ENCODE measurements at places on chromosomes 1 and 21. TPM values are rescaled to one million over a fixed set of nuclear protein-coding genes. Genes with fewer than 3 reads are reported as not detected.

Gene BNIPL
- 2.6 TPM for total RNA-seq

Gene CD5L
- total RNA-seq: not detected

Gene C1orf141
- not detected for total RNA-seq

Gene MORC3
- total RNA-seq: 36.9 TPM

Gene RGS8
- not detected for total RNA-seq

Gene ZBTB8B
- total RNA-seq: not detected

Gene TRAPPC3
- 62.8 TPM for total RNA-seq

Gene DNAJB4
- 8.0 TPM for total RNA-seq

Gene CYB561D1
- 24.1 TPM for total RNA-seq

Gene UMODL1
- total RNA-seq: not detected

Gene DEPDC1
- 13.7 TPM for total RNA-seq

Gene TMPRSS2
- total RNA-seq: 0.07 TPM

Gene C1orf53
- 0.39 TPM for total RNA-seq

Gene KCNE2
- not detected for total RNA-seq

Gene SLFNL1
- 0.20 TPM for total RNA-seq

Gene PRELP
- not detected for total RNA-seq

Gene NUAK2
- total RNA-seq: 10.5 TPM

Gene NTRK1
- total RNA-seq: 13.8 TPM

Gene HSD3B1
- not detected for total RNA-seq

Gene CYP4B1
- 0.10 TPM for total RNA-seq

Gene CRNN
- total RNA-seq: not detected

Gene EIF2D
- total RNA-seq: 49.3 TPM

Gene ATF3
- 13.8 TPM for total RNA-seq

Gene PGLYRP4
- not detected for total RNA-seq

Gene KRTAP21-3
- not detected for total RNA-seq

Gene A3GALT2
- total RNA-seq: not detected

Gene RSPH1
- not detected for total RNA-seq

Gene PERM1
- total RNA-seq: not detected

Gene NID1
- total RNA-seq: 0.17 TPM

Gene S100A3
- not detected for total RNA-seq

Gene HYI
- total RNA-seq: 25.1 TPM

Gene F13B
- total RNA-seq: not detected

Gene OLFML2B
- not detected for total RNA-seq

Gene MARK1
- not detected for total RNA-seq

Gene RRP1B
- 45.6 TPM for total RNA-seq

Gene LMOD1
- total RNA-seq: not detected

Gene ELF3
- 0.61 TPM for total RNA-seq

Gene RGS16
- total RNA-seq: 37.8 TPM

Gene FMO5
- total RNA-seq: 0.12 TPM

Gene PCP4L1
- total RNA-seq: 0.15 TPM

Gene SLC44A3
- 0.22 TPM for total RNA-seq

Gene PTAFR
- total RNA-seq: 0.49 TPM

Gene ADORA3
- 0.37 TPM for total RNA-seq

Gene LCE1A
- not detected for total RNA-seq

All from T-helper 1 cell treated with Interleukin-12 subunit alpha and Interleukin-12 subunit beta and Interleukin-4 antibody, amounts not matched to agents 30 ng/mL and 1 ng/mL, for 36 hours (primary cell).